Panc1 (cell line): ENCODE measurements at places on chromosomes 5 and 9.

DNA sequence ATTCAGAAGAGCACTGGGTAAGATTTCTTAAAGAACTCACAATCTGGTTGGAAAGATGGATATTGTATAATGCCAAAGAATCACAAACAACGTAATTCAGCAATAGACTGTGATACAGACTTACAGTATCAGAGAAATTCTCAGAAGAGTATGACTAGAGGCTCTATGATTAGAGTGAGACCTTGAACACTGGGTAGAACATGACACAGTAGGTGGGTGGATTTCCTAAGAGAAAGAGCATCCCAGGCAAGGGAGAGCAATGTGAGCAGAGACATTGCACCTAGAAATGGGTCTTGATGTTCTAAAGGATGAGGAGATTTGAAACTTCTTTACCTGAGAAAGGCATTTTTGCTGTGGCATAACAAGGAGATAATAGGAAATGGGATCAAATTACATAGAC lies 27.3 kb upstream of the CAST start:
- no peak for DNase-seq

DNA sequence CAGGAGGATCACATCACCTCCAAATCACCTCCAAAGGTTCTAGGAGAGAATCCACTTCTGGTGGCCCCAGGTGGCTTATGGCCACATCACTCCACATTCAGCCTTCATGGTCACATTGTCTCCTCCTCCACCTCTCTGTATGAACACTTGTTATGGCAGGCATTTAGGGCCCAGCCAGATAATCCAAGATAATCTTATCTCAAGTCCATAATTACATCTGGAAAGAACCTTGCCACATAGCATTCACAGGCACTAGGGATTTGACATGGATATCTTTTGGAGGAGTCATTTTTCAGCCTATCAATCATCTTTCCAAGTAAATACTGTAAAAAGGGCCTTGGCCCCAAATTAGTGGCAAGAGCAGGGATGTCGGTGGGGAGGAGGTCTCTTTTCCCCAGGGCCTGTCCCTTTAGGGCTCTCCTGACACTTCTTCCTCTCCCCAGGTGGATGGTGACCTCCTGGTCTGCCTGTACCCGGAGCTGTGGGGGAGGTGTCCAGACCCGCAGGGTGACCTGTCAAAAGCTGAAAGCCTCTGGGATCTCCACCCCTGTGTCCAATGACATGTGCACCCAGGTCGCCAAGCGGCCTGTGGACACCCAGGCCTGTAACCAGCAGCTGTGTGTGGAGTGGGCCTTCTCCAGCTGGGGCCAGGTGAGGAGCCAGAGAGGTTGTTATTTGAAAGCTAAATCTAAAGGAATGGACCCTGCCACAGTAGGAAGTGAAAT lies 140.9 kb downstream of the SAXO1 start:
- DNase-seq = no peak

- DNase-seq = no peak
Measured at GRCh38 chr5:112200131-112200530, 218.9 kb downstream of the EPB41L4A start.

DNA sequence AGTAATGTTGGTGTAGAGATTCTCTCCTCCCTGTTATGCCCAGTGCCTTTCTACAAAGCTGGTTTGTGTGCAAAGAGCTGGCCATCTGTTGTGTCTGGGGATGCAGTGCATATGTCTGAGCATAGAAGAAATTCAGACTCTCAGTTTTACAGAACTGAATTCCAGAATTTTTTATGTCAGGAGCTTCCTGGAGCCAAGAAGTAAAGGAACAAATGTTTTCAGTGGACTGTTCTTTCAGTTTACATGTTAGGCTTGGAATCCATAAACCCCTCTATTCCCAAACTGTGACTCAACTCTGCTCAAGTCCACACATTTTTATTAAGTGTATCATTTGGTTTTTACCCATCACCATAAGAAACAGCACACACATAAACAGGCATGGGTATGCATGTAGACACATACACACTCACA lies 366.0 kb downstream of the BRINP1 start:
- DNase-seq = no peak

DNA sequence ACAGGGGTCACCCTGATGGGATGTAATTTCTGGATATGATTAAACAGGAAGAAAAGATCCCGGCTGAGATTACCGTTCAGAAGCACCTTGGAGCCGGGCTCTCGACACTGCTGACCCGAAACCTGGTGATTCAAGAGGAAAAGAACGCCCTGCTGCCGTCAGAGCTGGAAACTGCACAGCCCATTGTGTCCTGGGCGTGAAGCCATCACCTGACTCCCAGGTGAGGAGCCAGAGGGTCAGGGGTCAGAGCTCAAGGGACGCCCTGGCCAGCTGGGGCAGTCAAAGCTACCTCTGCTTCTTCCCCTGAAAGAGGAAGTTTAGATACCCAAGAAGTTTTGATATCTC lies 17.8 kb upstream of the SLC12A7 start:
- no peak for DNase-seq

GRCh38 chr5:116455061-116455460 lies 119.6 kb downstream of the SEMA6A start:
- no peak for DNase-seq

GRCh38 chr9:124504530-124505005 lies 2.6 kb downstream of the NR5A1 start:
- DNase-seq = no peak

GRCh38 chr9:16726718-16727451 lies 143.6 kb downstream of the BNC2 start:
- DNase-seq = no peak

GRCh38 chr5:139763930-139764791 lies 31.4 kb upstream of the PSD2 start:
- DNase-seq = no peak

DNA sequence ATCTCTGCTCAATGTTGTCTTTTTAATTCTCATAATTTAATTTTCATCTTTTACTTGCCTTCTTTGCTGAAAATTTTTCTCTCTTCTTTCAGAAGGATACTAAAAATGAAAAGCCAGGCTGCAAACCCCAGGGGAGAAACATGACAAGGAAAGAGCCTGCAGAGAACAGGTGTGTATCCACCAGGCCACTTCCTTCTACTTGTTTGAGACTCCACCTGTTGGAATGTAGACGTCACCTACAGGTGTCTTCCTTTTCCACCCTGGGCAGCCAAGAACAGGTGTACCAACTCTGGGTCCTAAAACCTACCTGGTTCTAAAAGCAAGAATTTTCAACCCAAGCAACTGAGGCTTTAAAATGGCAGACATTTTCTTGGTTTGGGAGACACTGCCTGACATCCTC lies 166.8 kb downstream of the ATP10B start:
- no peak for DNase-seq

DNA sequence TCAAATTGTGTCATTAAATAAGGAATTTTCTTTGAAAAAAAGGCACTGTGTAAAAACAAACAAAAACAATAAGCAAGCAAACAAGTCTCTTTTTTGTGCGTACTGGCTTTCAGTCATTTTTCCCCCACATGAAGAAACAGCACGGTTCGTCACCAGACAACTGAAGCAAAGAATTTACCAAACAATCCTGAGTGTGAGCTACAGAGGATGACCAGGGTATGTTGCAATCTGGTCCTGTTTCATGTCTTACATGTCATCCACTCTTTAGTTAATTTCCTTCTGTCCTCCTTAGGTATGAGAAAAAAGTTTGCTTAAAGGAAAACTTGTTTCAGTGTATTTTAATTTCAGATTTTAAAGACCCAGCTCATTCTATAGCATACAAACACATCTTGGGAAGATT lies 1080.7 kb upstream of the NUDT12 start:
- DNase-seq = no peak

GRCh38 chr5:146450002-146450401 lies 2.9 kb downstream of the TCERG1 start:
- no peak for DNase-seq

DNA sequence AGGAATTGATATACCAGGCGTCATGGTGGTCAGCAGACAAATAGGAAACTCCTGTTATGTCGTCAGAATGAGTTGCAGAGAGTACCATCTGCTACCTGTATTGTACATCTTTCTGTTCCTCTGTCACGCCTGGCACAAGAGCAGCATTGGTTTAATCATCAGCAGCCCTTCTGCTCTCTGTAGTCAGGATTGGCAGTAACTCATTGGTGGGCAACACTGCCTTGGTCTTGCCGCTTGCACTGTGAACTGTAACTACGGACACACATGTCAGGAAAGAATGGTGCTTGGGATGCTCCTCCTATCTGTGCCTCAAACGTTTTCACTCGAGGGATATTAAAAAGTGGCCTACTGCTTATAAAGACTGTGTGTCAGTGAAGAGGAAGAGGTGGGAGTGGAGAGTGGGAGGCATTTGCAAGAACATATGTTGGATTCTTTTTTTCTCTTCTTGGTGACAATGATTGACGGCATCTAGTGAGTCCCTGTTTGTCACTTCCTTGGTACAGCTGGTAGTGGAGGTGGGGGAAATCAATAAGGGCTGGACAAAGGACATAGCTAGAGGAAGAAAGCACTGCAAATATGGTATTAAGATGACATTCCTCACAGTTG lies 76.6 kb downstream of the F2RL2 start:
- no peak for DNase-seq

- DNase-seq = no peak
Measured at GRCh38 chr5:154162539-154163151, 27.9 kb upstream of the GALNT10 start.

DNA sequence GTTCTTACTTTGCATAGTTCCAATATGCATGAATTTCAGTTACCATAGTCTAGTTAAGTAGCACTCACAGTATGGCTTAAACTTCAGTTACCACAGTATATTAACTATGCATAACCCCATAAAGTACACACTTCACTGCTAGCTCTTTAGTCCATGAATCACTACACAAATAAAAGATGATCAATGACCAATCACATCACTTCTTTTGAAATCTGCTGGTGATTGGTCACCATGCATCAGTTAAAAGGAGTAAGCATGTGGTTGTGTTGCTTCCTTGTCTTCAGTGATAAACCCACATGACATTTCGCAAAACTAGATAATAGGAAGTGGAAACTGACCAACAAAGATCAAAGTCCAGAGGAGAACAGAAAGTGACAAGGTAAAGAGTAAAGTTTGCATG lies 79.0 kb downstream of the TAF11L14 start:
- DNase-seq = no peak

GRCh38 chr5:115360046-115360685 lies 63.7 kb upstream of the CCDC112 start:
- no peak for DNase-seq

DNA sequence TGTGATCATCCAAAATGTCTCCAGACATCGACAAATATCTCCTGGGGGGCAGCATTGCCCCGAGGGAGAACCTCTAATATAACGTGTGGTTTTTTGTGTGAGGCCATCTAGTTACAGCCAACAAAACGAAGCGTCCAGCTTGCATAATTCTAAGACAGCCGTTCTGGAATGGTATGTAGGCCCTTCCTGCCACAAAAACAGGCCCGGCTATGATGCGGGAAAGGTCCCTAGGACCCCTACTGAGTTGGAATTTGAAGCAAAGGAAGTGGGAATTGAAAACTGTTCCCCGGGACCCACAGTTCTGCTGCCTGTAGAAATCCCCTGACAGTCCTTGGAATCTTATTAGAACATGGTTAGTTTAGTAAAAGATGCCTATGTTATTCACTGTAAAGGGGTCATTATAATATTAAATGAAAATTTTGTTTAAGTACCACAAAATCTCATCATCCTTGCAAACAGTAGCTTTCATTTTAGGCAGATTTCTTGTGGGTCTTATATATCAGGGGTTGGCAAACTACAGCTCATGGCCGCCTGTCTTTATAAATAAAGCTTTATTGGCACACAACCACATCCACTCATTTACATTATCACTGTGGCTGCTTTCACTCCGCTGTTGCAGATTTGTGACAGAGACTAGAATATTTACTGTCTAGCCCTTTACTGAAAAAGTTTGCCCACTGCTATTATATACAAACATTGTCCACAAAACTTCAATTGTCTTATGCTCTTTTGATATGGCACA lies 70.7 kb downstream of the MSX2 start:
- DNase-seq = no peak

- no peak for DNase-seq
Measured at GRCh38 chr5:108615216-108615615, 132.5 kb upstream of the FER start.

GRCh38 chr5:40306869-40307487 lies 372.7 kb upstream of the PTGER4 start:
- DNase-seq = no peak

DNA sequence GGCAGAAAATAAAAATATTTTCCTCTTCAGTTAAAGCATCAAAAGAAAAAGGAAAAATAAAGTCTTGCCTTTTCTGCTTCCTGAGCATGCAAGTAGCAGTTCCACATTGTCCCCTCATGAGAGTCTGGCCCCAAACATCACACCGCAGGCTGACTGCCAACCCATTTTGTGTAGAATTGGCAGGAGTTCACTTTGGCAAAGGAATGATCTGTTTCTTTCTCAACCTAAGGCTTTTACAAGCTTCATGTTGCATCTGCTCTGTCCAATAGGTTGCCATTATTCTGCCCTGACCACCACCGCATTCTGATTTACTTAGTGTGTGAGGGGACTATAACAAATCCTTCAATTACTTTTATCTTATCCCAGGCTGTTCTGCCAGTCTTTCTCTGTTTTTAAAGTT lies 249.5 kb downstream of the ISL1 start:
- DNase-seq = no peak

DNA sequence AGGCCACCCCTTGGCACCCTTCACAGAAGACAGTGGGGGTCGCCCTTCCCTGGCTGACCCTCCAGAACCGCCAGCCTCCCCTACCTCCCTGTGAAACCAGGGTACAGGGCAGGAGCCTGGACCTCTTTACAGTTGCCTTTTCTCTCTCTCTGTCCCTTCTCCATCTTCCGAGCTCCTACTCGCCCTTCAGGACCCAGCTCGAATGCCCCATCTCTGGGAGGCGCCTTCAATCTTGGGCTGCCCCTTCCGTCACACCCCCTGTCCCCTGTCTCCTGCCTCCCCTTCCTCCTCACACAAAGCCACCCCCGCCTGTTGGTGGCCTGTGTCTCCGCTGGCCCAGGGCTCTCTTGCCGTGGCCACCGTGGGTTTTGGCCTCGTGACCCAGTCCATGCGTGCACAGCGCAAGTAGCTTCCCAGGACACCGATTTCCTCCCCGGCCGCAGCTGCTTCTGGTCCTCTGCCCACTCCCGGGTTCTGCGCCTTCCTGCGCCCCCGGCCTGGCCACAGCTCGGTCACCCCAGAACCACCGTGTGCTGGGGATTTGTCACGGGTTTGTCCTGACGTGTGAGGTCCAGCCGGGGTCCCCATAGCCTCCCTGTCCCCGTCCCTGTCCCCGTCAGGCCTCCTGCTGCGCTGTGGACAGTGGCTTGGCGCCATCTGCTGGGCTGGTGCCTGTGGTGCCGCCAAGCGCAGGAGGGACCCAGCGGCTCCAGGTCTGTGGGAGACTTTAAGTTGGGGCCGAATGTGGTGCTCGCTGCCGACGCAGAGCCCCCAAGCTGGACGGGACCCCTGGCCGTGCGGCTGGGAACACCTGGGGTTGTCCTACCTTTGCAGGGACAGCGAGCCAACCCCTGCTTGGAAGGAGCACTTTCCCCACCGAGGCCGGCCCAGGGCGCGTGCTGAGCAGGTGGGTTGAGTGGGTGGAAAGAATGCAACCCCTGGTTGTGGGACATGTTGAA lies 4.0 kb upstream of the TMEM250 start:
- no peak for DNase-seq
